MG63 (cell line): ENCODE measurements at places on chromosomes 7 and 10.

DNA sequence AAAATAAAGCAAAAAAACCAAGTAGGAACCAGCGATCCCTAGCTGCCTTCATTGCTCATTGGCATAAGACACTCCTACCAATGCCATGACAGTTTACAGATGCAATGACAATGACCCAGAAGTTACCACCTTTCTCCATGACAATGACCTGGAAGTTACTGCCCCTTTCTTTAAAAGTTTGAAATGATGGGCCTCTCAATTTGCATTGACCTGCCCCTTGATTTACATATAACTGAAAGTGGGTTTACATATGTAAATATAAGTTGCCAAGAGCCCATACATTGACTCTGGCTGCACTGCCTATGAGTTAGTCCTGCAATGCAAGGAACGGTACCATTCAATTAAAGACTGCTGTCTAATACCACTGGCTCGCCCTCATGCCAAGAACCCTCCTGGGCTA, 240.7 kb upstream of the LRRN3 start:
- no peak for DNase-seq

GRCh38 chr10:1737222-1738061, at the start of gene ADARB2:
Gene ADARB2 (minus strand): TSS chr10:1737525.
- DNase-seq, result peak; percentile 7

GRCh38 chr7:5484921-5485320, 61.3 kb upstream of the TNRC18 start:
- no peak for DNase-seq

GRCh38 chr10:5071411-5072198, 22.6 kb upstream of the AKR1C3 start:
- peak; percentile 66 for DNase-seq

- DNase-seq, result no peak
Observed at GRCh38 chr7:2819954-2820397, 24.1 kb downstream of the GNA12 start.

DNA sequence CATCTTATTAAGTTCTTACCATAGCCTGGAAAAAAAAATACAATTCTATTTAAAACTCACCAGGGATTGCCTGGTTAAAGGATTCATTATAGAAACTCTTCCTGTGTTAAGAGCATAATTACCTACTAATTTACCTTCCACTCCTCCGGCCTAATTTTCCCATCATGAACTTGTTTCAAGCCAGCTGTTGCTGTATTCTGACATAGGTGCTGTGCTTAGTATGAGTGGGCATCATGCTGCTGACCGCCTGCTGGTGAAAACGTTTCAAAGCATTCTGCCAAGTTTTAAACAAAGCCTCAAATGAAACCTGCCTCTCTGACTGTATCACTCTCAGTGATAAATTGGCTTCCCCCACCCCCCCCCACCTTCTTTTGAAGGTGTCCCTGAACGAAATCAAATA, 47.8 kb upstream of the KCNMA1 start:
- DNase-seq, result no peak
